ENCODE measurements at places on chromosomes 5 and 9.
A peak's percentile ranks its signal among the peaks of the same experiment; 100 is the strongest.

- no peak for DNase-seq
Observed at GRCh38 chr5:9537223-9538141, 8.4 kb downstream of the SEMA5A start.

DNA sequence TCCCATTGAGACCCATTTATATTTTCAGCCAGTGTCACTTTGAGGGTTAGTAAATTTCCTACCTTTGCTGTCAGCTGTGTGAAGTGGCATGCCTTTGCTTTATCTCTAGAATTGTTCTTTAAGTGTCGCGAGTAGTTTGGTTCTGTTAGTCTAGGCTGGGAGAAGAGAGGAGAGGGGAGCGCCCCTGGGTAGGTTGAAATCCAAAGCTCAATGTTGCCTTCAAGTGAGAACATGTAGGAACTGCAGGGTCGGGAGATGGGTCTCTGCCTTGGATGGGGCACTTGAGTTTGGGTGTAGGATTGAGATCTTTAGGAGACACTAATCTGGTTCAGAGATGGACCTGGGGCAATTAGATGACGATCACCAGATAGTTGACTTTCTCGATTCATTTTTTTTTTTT lies 46.3 kb downstream of the STC2 start:
- no peak for DNase-seq

- DNase-seq: no peak
Observed at GRCh38 chr9:127686461-127687393, 20.1 kb upstream of the CFAP157 start.

DNA sequence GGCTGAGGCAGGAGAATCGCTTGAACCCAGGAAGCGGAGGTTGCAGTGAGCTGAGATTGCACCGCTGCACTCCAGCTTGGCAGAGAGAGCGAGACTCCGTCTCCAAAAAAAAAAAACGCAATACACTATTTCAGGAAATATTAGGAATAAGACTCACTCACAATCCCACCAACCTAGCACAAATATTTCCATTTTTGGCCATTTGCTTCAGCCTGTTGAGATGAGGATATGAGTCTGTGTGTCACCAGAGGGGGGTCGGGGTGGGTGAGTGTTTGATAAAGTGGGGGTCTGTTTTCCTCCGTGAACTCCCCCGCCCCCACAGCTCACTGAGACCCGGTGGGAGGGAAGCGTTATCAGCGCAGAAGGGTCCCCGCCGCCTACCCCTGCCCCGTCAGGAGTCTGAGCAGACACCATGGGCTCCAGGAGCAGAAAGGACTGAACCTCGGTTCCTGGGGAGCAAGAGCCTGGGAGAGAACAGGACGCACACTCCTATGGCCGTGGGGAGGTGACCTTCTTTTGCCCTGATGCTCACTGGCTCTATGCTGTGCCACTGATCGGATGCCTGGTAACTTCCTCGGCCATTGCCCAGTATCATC lies 153.8 kb upstream of the PHYKPL start:
- DNase-seq: no peak

DNA sequence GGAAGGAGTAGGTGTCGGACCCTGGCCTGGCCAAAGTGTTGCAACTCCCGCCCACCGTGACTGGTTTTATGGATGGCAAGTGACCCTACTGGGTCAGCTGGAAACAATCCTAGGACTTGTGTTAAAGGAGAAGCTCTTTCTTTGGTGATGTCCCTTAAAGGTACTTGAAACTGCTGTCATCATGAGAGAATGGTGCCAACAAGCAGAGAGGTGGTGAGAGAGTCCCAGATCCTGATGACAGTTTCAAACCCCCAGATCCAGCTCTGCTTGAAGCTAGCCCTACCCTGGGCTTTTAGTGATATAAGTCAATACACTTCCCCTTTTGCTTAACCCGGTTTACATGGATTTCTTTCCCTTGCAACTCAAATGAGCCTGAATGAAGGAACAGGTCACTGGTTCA lies 72.5 kb upstream of the UBTD2 start:
- DNase-seq: no peak

GRCh38 chr9:17490110-17490509 lies 88.8 kb upstream of the SH3GL2 start:
- no peak for DNase-seq

DNA sequence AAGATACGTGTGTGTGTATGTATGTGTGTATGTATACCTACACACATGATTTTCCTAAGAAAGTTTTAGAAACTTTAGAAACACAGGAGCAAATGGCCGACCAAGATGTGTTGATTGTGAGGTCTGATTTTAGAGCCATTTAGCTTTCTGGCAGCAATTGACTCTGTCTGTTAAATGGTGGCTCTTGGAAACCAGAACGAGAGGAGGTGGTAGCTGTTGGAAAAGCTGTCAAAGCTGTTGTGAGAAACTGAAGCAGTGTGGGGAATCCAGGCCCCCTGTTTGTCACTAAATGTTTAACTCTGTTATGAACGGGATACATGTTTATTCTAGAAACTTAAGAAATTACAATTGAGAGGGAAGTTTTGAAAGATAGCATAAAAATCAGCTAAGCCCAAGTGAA lies 91.4 kb downstream of the GOLPH3 start:
- DNase-seq: no peak

DNA sequence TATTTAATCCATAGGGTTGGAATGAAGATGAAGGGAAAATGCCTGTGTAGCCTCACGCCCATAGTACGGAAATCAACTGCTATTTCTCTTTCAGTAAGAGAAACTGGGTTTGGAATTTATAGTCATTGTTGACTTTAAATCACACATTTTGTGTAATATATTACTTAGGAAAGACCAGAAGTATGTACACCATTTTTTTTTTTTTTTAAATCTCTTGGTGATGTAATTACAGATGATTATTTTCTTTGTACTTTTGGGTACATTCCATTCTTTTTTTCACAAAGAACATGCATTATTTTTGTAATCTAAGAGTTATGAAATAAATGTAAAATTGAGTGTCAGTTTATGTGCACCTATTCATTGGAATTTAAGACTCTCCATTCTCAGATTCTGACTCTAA lies 45.7 kb downstream of the POC5 start:
- no peak for DNase-seq

- peak; percentile 54 for DNase-seq
Observed at GRCh38 chr5:79025054-79025472, 40.0 kb upstream of the ARSB start.

- DNase-seq: no peak
Observed at GRCh38 chr5:83388608-83389007, 82.9 kb upstream of the VCAN start.

Measured in uterus (tissue), 4 donors.